GM23338 (cell line): ENCODE measurements at places on chromosomes 13 and 19.

DNA sequence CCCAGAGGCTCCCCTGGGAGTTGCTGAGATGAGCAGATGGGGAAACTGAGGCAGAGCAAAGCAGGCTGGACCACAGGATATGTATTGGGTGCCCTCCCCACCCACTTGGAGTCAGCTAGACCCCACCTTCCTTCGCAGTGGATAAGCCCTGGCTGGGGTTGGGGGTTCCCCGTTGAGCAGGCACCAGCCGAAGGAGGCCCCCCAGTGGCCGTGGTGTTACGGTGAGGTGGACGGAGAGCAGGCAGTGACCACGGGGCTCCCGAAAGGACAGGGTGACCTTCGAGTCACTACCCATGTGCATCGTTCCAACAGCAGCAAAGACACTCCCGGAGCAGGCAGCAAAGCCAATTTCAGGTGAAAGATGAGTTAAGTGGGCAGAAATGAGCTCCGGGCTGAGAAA is 62.4 kb upstream of the ADGRE5 start:
- DNase-seq, result peak; percentile 80

DNA sequence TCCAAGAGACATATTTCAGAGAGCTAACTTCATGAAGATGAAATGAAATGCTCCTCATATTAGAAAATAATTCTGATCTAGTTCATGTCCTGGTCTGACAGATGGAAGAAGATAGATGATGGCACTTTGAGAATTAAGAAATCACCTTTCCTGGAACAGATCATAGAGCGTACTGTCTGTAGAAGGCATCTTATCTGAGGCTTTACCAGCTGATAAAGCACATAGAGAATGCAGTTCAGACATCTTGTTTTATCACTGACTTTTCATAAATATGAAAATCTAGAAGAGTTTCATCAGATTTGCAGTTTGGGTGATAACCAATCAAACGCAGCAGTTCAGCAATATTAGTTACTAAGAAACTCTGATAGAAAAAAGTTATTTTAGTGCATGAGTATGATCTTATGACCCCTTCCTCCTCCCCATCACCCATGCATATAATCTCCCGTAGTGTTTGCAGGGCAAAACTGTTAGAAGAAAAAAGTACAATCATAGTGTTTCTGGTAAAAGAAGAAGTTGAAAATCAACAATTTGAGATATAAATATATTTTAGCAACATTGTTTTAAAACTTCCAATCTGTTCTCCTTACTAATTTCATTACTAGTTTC is 585.2 kb downstream of the PCDH9 start:
- DNase-seq, result no peak

DNA sequence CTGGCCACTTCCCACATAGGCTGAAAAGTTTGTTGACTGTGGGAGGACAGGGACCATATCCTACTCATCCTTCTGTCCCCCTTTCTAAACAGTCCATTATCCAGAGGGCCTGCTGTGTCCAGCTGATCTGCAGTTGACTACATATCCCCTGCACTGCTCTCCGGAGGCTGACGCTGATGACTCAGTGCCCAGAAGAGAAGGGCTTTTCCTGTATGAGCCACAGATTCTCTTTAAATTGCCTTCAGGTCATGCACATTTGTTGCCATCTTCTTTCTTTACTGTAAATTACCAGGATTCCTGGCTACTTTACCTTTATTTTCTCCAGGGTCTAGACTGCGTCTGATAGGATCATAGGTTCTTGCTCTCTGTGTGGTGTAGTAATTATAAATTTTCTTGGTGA is 125.2 kb downstream of the LACC1 start:
- DNase-seq, result no peak

GRCh38 chr19:18650021-18650390 is 13.2 kb downstream of the KLHL26 start:
- DNase-seq, result no peak

DNA sequence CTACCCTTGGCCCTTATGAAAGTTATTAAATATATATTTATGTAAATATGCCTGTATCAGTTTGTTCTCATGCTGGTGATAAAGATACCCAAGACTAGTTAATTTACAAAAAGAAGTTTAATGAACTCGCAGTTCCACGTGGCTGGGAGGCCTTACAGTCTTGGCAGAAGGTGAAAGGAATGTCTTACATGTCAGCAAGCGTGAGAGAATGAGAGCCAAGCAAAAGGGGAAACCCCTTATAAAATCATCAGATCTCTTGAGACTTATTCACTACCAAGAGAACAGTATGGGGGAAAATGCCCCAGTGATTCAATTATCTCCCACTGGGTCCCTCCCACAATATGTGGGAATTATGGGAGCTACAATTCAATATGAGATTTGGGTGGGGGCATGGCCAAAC is 506.0 kb upstream of the ATXN8OS start:
- DNase-seq, result no peak

DNA sequence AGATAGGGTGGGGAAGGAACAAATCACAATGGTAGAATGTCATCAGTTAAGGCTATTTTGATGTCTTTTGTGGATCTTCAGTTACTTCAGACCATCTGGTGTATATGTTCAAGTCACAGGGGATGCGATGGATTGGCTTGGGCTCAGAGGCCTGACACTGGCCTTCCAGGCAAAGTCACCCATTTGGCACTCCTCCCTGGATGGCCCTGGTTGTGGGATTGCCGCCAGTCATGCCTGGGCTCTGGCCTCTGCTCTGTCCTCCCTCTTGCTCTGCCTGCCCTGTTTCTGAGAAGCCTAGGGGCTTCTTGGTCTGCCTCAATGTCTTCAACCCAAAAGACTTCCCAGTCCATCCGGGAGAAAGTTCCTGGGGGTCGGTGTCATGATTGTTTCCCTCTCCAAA is 50.2 kb downstream of the ZNF146 start:
- no peak for DNase-seq

GRCh38 chr13:99176309-99177276 is 24.1 kb upstream of the UBAC2 start:
- peak; percentile 94 for DNase-seq

DNA sequence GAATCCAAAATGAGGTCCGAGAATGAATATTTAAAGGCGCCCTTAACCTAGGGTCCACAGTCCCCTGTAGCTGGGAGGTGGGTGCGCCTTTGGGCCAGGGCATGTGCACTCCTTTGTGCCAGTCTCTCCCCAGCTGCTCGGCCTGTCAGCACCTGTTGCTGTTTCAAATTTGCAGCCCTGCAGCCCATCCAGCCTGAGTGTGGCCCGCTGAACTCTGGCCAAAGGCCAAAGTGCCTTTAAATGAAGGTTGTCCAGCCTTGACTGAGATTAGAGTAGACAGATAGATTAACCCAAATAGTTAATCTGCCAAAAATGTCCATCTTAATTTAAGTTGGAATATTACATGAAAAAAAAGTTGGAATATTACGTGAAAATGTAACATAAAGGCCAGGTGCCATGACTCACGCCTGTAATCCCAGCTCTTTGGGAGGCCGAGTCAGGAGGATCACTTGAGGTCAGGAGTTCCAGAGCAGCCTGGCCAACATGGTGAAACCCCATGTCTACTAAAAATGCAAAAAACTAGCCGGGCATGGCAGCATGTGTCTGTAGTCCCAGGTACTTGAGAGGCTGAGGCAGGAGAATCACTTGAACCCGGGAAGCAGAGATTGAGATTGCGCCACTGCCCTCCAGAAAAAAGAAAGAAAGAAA is 25.3 kb downstream of the TPT1 start:
- DNase-seq, result no peak

- no peak for DNase-seq
These were observed 466.5 kb downstream of the UQCRFS1 start for GRCh38 chr19:28746478-28746877.

DNA sequence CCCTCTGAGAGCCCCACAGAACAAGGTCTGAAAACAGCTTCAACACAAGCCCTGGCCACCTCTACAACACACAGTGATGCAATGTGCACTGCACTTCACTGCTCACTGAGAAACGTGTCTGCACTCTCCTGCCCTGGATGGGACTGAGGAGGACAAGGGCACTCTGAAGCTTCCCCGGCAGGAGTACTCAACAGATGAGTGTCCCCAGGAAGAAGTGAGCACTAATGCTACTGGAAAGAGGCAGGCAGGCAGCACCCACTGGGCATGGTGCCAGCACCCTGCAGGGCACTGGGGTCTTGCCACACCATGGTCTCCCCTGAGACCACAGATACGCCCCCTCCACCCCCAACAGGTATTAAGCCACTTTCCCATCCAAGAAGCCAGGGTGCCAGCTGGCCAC is 17.7 kb upstream of the SLC35E1 start:
- no peak for DNase-seq

DNA sequence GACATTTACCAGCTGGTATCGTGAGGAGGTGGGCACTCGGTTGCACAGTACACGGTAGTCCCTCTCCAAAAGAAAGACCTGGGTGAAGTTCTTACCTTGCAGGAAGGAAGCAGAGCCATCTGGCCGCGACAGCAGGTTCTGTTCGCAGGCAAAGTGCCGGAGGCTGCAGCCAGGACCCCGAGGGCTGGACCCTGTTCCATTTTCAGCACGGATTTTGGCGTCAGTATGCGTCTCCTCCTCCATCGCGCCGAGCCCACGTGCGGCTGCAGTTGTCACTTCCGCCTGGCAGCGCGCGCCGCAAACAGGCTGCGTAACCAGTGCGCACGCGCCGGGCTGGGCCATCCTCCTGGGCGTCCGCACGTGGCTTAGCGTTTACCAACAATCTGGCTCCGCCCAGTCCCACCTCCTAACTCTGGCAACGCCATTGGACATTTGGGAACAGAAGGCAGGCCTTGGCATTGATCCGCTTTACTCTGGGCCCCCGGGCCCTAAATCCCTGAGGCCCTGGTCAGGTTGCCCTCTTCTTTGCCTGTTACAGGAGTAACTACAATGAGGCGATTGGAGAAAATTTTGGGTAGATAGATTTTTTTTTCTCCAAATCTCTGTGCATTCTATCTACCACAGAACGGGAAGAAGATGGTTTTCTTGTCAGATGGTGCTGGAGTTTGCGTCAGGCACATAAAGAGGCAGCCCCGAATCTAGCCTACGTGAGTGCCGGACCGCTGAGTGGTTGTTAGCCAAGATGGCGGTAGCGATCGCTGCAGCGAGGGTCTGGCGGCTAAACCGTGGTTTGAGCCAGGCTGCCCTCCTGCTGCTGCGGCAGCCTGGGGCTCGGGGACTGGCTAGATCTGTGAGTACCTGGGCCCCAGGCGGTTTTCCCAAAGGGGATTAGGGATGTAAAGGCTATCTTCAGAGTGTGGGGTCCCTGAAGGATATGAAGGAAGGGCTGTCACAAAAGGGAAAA is at the start of the genes BCKDHA and EXOSC5:
BCKDHA (plus strand) TSS at position 733 of the 964 bp plus-strand sequence; CDS start at position 743, 10 bp downstream.
EXOSC5 (minus strand) TSS at position 274 of the 964 bp plus-strand sequence; CDS start at position 243, 31 bp downstream.
- peak; percentile 100 for DNase-seq

DNA sequence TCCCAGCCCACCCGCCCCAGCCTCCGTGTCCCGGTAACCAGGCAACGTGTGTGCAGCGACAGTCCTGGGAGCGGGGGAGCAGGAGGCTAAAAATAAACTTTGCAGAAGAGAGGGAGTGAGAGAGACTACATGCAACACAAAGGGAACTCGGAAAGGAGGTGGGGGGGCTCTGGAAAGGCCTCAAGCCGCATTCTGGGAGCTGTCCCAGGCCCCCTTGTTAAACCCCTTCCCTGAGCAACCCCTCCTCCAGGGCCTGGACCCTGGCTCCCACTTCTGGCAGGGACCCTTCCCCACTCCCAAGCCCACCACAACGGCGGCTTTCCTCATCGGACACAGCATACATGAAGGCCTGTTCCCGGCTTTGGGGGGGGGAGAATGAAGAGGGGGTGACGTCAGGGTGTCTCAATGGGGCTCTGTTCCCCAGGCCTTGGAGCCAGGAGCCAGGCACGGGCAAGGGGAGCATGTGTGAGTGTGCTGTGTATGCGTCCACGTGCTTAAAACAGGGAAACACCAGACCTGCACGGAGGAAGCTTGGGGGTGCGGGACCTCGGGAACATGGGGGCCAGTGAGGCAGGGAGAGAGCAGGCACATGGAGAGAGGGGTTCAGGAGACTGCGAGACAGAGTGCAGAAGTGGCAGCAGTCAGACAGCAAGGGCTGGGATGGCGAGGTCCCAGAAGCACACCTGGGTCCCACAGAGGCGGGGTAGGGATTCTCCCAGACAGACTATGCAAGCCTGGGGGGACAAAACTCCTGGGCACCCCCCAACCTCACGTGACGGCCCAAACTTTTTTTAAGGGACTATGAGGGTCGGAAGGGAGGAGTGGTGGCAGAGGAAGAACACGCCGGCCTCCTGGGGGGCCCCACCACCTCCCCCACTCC is 2.3 kb downstream of the ERF start:
- DNase-seq, result peak; percentile 42

DNA sequence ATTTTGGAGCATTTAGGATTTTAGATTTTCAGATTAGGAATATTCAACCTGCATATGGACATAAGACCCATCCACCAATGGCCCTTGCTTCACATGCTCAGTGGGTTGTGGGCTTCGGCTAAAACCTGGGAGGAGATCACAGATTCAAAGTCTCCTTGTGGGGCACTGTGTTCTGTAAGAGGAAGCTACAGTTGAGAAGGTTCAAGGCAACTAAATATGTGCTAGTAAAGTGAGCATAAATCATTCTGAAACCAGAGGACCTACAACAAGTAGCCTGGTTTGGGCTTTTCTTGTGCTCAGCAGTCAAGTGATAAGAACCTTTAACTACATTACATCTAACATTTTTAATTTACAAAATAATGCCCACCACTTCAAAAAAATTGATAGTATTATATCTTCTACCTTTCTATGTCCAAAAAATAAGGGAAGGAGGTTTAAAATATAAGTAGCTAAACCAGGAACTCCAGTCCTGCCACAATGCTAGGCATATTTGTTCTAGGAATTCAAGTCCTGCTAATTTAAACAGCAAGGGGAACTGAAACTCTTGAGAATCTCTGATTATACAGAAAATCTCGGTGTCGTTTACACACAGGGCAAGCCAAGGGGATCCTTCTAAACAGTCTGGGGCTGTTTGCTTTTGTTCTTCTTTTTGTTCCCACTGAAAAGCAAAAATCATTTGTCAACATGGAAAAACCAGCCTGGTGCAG is 36.6 kb downstream of the FOXO1 start:
- DNase-seq, result no peak

GRCh38 chr13:27170221-27170515 is 1.4 kb downstream of the USP12 start:
- DNase-seq, result no peak

- DNase-seq, result no peak
These were observed 271.4 kb downstream of the DLEU7 start for GRCh38 chr13:50572129-50572528.

DNA sequence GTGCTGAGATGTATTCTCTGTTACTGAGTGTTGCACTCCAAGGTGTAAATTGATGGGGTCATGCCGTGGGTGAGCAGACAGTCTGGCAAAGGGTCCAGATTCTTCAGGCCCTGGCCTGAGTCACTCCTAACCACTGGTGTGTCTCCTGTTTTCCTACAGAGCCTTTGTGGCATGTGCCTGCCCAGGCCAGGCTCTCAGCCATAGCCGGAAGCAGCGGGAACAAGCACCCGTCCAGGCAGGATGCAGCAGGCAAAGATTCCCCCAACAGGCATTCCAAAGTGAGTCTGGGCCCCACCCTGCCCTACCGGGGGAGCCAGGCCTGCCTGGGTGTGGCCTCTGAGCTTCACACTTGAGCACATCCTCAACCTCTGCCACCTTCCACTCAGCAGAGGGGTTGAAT is 61.9 kb downstream of the DPF1 start:
- DNase-seq, result no peak
